ENCODE measurements at places on chromosomes 4 and X. TPM values are rescaled to one million over a fixed set of nuclear protein-coding genes. Genes with fewer than 3 reads are reported as not detected.

Gene ZNF732
- total RNA-seq = not detected

Gene GPR50
- total RNA-seq = 2.2 TPM

Gene ALB
- total RNA-seq = 0.96 TPM

DNA sequence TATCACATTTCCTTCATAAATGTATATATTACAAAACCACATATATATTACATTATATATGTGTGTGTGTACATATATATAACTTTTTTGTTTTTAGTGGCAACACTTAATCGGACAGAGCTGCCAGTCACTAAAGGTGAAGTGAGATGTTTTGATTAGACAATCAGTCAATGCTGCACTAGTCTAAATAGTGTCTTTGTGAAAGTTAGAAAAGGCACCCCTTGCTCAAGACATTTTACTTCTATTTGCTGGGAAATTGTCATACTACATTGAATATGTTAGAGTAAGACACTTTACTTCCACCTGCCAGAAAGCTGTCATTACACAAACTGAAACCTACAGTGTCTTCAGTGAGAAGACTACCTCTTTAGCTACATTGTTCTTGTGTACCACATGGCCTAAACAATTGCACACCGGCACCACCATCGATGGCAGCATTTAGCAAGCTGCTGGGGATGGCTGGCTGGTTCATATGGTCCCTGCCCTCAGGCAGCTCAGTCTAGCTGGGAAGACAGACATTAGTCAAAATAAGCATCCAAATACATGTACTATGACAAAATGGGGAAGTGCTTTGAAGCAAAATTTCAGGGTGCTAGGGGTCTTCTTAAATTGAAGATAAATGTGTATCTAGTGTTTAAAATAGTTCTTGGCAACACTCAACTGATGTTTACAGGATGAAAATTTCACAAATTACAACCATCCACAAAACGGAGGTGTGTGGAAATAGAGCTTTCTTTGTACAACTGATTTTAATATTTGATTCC, 148.1 kb upstream of the GATB start:
- peaks cover 12% of the 10 kb centered on the region for H3K4me1 ChIP-seq
- no peak overlapping the region for H3K27ac ChIP-seq
- no peak overlapping the region for H3K4me3 ChIP-seq
- no peaks in the 10 kb centered on the region for H3K27me3 ChIP-seq
- DNase-seq = no peak
- no peaks in the 10 kb centered on the region for H3K36me3 ChIP-seq

GRCh38 chr4:184815046-184815877, 10.5 kb downstream of the ACSL1 start:
- no peaks in the 10 kb centered on the region for H3K36me3 ChIP-seq
- no peak overlapping the region for H3K27ac ChIP-seq
- DNase-seq = peak; percentile 34
- no peaks in the 10 kb centered on the region for H3K4me1 ChIP-seq
- H3K4me3 ChIP-seq = no peak overlapping the region

DNA sequence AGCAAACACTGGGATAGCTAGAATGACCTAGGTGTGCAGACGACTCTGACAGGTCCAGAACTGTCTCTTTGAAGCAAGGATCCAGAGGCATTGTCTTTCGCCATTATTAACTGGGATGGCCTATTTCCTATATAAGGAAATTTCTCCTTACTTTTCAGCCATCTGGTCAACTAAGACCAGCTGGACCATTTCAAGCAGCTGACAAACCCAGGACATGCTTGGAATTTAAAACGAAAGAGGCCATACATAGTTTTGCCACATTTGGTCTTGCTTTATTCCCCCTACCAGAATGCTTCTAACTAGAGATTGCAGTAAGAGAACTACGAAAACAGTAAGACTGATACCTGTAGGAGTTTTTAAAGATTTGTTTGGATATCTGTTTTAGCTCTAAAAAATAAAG, 87.0 kb downstream of the GLRA2 start:
- no peaks in the 10 kb centered on the region for H3K4me1 ChIP-seq
- H3K27me3 ChIP-seq = no peaks in the 10 kb centered on the region
- H3K27ac ChIP-seq = no peak overlapping the region

GRCh38 chr4:105624530-105624929, 72.1 kb downstream of the ARHGEF38 start:
- no peaks in the 10 kb centered on the region for H3K4me1 ChIP-seq
- H3K4me3 ChIP-seq = no peak overlapping the region
- DNase-seq = no peak

DNA sequence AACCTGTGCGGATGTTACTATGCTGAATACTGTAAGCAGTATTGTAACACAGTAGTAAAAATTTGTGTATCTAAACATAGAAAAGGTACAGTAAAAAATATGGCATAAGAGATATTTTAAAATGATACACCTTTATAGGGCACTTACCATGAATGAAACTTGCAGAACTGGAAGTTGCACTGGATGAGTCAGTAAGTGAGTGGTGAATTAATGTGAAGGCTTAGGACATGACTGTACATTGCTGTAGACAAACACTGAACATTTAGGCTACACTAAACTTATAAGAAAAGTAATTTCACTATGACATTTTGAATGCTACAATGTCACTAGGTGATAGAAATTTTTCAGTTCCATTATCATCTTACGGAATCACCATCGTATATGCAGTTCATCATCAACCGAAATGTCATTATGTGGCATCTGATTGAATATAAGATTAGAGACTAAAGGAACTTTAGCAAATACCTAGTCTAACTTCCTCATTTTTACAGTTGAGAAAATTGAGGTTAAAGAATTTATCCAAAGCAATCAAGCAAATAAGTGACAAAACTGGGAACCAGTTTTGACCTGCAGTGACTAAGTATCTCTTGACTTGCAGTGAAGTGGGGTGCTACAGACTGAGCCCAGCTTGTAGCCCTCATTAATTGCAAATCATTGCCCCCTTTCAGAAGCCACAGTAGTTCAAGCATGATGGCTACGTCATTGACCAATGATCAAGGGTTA, 55.3 kb downstream of the EGF start:
- DNase-seq = no peak
- no peak overlapping the region for H3K4me3 ChIP-seq
- no peaks in the 10 kb centered on the region for H3K27me3 ChIP-seq
- peaks cover 2% of the 10 kb centered on the region for H3K4me1 ChIP-seq

DNA sequence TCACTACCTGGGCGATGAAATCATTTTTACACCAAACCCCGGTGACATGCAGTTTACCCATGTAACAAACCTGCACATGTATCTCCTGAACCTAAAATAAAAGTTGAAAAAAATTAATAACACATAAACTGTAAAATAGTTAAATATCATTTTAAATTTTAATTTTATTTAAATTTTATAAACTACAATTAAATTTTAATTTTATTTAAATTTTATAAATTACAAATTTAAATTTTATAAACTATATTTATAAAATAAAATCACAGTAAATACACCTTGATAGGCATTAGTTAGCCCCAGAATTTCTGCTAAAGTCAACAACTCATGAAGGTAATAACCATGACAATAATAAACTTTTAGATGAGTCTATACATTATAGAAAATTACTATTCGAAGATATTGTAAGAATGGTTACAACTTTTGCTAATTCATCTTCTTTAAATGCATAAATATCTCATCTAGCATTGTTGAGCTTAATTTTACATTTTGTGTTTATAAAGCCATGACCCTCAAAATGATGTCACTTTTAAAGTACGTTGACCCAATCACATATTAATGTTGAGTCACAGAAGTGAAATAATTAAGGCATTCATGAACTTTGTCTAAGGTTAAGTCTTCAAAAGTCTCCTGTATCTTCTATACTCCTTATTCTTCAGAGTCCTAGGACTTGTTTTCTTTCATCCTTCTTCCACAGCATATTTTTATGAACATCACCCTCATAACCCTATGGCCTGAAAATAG, 755.8 kb upstream of the LCORL start:
- no peak for DNase-seq
- no peaks in the 10 kb centered on the region for H3K27me3 ChIP-seq
- no peak overlapping the region for H3K4me3 ChIP-seq
- no peak overlapping the region for H3K27ac ChIP-seq
- no peaks in the 10 kb centered on the region for H3K4me1 ChIP-seq

GRCh38 chr4:128711361-128711760, 98.1 kb upstream of the JADE1 start:
- no peak overlapping the region for H3K27ac ChIP-seq
- H3K36me3 ChIP-seq = no peaks in the 10 kb centered on the region
- no peaks in the 10 kb centered on the region for H3K27me3 ChIP-seq

DNA sequence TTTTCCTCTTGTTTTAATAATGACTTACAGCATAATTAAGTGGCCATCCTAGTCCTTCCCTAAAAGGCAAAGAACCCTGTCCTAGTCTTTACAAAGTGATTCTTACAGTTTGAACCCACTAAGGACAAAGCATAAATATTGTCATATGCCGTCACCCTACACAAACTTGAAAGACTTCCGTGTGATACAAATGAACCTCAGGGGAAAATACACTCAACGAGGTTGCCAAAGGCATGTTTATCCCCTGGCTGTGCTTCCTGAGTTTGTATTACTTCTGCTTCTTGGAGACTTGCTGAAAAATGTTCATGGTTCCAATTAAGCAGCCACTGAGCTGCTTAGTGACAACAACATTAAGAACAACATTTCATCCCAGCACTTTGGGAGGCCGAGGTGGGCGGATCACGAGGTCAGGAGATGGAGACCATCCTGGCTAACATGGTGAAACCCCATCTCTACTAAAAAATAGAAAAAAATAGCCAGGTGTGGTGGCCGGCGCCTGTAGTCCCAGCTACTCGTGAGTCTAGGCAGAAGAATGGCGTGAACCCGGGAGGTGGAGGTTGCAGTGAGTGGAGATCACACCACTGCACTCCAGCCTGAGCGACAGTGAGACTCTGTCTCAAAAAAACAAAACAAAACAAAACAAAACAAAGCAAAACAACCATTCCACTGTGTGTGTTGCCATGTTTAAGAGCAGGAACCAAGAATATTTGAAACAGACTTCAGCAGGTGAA, 16.2 kb downstream of the RASSF6 start:
- H3K27ac ChIP-seq = no peak overlapping the region
- DNase-seq = no peak
- H3K4me1 ChIP-seq = peaks cover 7% of the 10 kb centered on the region
- H3K36me3 ChIP-seq = no peaks in the 10 kb centered on the region

- H3K4me1 ChIP-seq = no peaks in the 10 kb centered on the region
- no peak for DNase-seq
- H3K36me3 ChIP-seq = no peaks in the 10 kb centered on the region
These were observed 48.2 kb upstream of the SPANXN1 start for GRCh38 chrX:145199078-145199477.

GRCh38 chrX:435536-436122, 48.9 kb upstream of the PPP2R3B start:
- H3K36me3 ChIP-seq = no peaks in the 10 kb centered on the region
- no peaks in the 10 kb centered on the region for H3K27me3 ChIP-seq
- H3K27ac ChIP-seq = no peak overlapping the region
- no peak overlapping the region for H3K4me3 ChIP-seq

DNA sequence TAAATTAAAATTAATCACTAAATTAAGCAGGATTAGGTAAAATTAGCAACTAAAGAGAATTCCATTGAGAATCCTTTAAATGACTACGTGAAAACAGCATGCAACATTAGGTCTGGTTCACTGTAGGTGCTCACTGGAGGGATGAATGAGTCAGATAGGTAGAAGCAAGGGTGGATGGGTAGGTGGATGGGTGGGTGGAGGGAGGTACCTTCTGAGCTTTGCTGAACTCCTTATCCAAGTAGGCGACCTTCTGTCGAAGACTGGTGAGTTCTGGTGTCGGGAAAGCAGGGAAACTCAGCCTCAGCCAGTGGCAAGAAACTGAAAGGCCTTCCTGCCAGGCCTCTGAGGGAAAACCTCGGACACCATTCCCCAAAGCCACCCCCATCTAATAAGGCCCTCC, 3.0 kb downstream of the GRIPAP1 start:
- DNase-seq = no peak
- H3K4me1 ChIP-seq = no peaks in the 10 kb centered on the region
- H3K36me3 ChIP-seq = no peaks in the 10 kb centered on the region
- no peak overlapping the region for H3K27ac ChIP-seq

- DNase-seq = no peak
- no peaks in the 10 kb centered on the region for H3K27me3 ChIP-seq
- H3K4me3 ChIP-seq = no peak overlapping the region
- no peaks in the 10 kb centered on the region for H3K36me3 ChIP-seq
- no peaks in the 10 kb centered on the region for H3K4me1 ChIP-seq
These were observed 116.6 kb downstream of the SH2D1A start for GRCh38 chrX:124462931-124463330.

DNA sequence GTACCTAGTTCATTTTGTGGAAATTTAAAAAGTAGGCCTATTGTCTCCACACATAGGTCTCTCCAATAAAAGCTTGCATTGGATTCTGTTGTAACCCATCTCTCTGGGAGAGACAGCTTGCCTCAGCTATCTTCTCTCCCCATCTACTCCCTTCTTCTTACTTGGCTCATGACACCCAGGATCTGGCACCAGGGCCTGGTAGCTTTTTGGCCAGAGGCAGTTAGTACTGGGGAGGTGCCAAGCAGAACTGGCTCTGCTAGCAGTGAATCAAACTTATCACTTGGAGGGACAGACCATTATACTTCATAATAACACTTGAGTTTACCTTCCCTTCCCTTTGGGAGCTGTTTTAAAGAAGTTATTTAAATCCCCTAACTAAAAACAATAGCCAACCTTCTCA, 31.8 kb downstream of the PLAC1 start:
- H3K27me3 ChIP-seq = no peaks in the 10 kb centered on the region
- DNase-seq = no peak
- no peak overlapping the region for H3K4me3 ChIP-seq
- H3K4me1 ChIP-seq = no peaks in the 10 kb centered on the region
- H3K27ac ChIP-seq = no peak overlapping the region
- H3K36me3 ChIP-seq = no peaks in the 10 kb centered on the region

DNA sequence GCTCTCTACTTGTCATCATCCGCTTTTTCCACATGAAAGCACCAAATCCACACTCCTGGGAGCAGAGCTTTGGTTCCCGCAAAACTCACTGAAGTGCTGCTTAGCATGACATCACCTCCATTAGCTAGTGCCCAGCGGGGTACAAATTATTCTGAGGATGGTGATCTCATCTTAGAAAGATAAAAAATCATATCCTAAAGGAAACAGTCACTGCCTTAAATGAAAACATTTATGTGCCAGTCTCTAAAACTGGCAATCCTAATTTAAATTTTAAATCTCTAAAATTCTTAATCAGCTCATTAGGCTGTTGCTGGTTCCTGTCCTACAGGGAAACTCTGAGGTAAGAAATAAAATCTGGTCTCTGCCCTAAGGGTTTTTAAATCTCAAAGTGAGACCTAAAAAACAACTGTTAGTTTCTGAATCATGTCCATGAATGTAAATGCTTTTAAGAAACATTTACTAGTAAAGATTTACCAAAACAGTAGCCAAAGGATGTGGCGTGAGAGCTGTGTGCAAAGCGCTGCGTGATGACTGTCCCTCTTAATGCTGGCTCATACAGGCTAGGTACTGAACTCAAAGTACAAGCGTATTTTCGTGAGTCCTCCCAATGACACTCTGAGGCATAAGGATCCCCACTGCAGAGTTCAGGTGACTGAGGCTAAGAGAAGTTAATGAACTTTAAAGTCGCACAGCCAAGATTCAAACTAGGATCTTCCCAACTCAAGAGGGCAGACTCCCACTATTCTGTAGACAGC, 4.5 kb downstream of the CASP3 start:
- no peaks in the 10 kb centered on the region for H3K27me3 ChIP-seq
- H3K36me3 ChIP-seq = no peaks in the 10 kb centered on the region
- peaks cover 20% of the 10 kb centered on the region for H3K4me1 ChIP-seq
- no peak for DNase-seq
- H3K27ac ChIP-seq = no peak overlapping the region

GRCh38 chr4:183394166-183394951, 50.1 kb upstream of the CDKN2AIP start:
- H3K36me3 ChIP-seq = no peaks in the 10 kb centered on the region
- DNase-seq = no peak
- no peak overlapping the region for H3K27ac ChIP-seq
- H3K4me3 ChIP-seq = no peak overlapping the region
- peaks cover 20% of the 10 kb centered on the region for H3K27me3 ChIP-seq
